ACHN (cell line): ENCODE measurements at places on chromosomes 4 and X.

GRCh38 chr4:33088713-33089112 is 2368.5 kb downstream of the PCDH7 start:
- DNase-seq, result no peak

GRCh38 chr4:41215155-41215554 is 813 bp upstream of the APBB2 start:
- DNase-seq, result no peak

DNA sequence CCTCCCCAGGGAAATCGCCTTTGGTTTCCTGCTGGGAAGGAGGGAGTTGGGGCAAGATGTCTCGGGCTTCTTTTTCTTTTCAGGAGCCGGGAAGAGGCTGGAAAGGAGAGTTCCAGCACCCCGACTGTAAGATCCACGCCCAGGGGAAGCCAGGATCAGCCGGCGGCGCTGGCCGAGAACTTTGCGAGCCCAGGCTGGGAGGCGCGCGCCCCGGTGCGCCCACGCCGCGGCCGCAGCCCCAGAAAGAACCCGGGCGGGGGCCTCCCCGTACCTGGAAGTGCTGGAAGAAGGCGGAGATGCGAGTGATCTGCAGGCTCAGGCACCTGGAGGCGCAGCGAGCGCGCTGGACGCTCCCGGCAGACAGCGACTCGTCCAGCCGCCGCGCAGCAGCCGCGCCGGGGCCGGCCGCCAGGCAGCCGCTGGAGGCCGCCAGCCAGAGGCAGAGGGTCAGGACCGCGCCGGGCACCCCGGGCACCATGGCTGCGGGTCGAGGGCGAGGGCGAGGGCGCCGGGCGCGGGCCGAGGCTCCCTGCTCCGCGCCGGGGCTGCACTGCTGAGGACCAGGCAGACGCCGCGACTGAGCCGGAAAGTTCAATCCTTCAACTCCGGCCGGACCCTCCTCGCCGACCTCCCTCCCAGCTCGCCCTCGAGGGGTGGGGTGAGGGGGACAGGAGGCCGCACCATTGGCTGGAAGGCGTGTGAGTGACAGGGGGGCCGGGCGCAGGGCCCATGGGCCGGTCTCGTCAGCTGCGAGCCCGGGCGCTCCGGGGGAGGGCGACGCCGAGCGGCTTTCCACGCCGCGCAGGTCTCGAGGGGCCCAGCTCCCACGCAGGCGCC is at the start of gene ANOS1:
TSS of gene ANOS1 (minus strand) at position 579 of the 837 bp plus-strand sequence. CDS start at position 478, 101 bp downstream.
- peak; percentile 27 for DNase-seq

GRCh38 chr4:101355767-101356702 is 8.7 kb upstream of the PPP3CA start:
- peak; percentile 85 for DNase-seq

DNA sequence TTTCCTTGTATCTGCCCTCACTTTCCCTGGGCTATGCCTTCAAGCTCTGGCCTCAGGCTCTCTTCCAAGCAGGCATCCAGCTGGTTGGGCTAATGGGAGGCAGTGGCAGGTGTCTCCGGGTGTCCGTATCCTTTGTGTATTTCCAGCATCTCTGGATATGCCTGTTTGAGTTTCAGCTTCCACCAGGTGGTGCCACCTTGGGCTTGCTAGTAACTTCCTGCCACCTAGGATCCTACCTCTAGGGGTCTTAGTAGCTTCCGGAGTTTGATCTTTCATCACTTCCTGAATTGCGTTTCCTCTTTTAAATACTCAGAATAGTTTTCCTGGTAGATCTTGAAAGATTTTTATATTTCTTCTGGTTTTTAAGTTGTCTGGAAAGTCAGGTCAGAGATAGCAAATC is 23.2 kb upstream of the ANOS1 start:
- peak; percentile 22 for DNase-seq

DNA sequence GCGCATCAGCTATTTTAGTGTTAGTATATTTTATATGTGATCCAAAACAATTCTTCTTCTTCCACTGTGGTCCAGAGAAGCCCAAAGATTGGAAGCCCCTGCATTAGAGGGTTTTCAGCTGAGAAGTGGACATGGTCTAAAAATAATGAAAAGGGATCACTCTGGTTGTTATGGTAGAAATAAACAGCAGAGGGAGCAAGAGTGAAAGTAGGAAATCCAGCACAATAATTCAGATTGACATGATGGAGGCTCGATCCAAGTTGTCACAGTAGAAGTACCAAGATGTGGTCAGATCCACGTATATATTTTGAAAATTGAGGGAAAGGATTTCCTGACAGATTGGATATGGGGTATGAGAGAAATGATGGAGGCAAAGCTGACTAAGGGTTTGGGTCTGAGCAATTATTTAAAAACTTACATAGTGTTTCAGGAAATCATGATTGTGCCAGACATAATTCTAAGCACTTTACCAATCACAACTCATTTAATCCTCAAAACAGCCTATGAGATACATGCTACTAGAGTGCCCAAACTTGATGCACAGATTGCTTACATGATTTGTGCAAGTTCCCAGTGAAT is 17.0 kb upstream of the TMEM144 start:
- peak; percentile 61 for DNase-seq

- DNase-seq, result peak; percentile 31
Observed at GRCh38 chr4:71380788-71381187, 42.0 kb downstream of the SLC4A4 start.

DNA sequence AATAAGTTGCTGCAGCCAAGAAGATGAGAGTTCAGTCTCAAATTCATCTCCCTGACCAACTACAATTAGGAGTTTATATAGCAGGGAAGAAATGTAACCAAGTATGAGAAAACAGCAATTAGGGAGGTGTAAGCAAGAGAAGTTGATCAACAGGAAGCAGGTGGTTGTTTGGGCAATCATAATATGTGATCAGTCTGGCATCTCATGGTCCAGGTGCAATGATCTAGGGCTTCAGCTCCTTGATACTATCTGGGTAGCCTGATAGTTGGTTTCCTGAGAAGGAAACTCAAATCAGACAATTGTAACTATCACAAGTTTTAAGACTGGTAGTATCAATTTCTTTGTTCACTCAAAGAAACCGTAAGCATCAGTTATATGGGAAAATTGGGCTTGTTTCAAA is 1574.3 kb upstream of the PABPC4L start:
- no peak for DNase-seq

- DNase-seq, result no peak
Observed at GRCh38 chr4:99722725-99723124, 65.1 kb upstream of the C4orf54 start.

GRCh38 chr4:173669460-173670179 is 139.6 kb upstream of the HAND2 start:
- DNase-seq, result no peak

- DNase-seq, result no peak
Observed at GRCh38 chr4:13306356-13306755, 177.8 kb downstream of the RAB28 start.

DNA sequence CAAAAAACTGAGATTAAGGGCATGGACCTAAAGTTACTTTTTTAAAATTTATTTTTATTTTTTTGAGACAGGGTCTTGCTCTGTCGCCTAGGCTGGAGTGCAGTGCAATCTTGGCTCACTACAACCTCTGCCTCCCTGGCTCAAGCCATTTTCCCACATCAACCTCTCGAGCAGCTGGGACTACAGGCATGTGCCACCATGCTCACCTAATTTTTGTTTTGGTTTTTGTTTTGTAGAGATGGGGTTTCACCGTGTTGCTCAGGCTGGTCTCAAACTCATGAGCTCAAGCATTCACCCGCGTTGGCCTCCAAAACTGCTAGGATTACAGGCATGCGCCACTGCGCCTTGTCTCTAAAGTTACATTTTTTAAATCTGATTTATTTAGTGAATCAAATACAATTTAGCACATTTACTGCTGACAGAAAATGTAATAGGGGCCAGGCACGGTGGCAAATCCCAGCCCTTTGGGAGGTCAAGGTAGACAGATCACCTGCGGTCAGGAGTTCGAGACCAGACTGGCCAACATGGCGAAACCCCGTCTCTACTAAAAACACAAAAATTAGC is 38.3 kb downstream of the GUCY1A1 start:
- DNase-seq, result no peak

GRCh38 chr4:16250661-16251365 is 24.5 kb upstream of the TAPT1 start:
- DNase-seq, result peak; percentile 64

- DNase-seq, result no peak
Observed at GRCh38 chrX:129581904-129582303, 41.8 kb downstream of the OCRL start.

DNA sequence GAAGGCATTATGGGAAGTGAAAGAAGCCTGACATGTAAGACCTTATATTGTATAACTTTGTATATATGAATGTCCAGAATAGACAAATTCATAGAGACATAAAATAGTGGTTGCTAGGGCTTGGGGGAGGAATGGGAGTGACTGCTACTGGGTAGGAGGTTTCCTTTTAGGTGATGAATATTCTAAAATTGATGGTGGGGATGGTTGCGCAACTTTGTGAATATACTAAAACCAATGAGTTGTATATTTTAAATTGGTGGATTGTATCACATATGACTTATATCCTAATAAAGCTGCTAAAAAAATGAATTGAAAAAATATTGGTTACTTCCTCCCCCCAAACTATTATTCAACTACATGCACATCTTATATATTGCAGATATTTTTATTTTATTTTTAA is 70.0 kb downstream of the UCHL1 start:
- no peak for DNase-seq

DNA sequence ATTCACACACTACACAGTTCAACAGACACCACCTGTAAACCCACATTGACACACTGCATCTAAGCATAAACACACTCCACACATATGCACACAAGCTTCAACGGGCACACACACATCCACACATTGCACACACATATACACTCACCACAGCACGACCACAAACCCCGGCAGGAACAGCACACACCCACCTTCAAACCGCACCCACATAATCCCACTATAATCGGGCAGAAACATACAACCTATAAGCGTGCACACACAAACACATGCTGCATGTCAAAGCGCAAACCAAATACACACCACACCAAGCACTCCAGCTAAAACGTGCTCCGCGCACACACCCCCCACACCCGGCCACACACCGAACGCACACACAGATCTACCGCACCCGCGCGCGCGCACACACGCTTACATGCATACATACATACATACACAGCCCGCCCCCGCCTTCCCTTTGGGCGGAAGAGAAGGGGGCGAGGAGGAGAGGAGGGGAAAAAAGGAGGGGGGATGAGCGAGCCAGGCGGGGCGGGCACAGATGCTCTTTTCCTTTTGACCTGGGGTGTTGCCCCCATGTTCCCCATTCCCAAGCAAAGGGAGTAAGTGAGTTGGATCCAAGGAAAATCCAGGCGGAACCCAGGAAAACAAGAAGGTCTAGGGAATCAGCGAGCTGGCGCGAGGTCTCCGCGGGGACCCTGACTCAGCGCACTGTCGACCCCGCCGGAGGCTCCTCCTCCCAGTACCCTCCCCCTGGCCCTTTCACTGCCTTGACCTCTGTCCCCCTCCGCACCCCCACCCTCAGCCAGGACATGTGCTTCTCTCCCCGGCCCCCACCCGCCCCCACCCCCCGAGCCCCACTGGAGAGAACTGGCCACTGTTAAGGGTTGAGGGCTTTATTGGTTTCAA is 9.9 kb downstream of the ARHGAP36 start:
- no peak for DNase-seq

DNA sequence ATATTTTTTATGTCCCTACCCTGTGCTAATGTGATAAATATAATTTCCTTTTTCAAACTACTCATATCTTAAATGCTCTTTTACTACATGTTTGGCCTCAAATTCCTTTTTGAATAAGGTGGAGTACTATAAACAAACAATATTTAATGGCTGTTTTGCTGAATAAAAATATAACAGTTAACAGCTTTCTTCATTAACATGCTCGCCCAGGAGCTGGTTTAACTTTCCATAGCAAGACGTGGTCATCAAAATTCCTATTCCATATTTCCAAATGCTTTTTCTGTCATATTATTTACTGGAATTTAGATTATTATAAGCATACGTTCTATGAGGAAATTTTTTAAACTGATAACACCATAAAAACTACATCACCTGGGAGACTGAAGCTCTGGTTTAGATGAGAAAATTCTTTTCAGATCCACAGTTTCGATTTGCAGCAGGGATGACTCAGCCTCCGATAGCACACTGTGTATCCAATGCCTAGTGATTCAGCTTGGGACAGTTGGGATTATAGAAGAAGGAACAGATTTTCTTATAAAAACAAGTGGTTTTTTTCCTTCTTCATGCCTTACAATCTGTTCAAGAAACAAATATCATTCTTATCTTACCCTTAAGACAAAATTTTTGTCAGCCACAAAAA is 129.1 kb downstream of the FBXO8 start:
- DNase-seq, result peak; percentile 69

GRCh38 chr4:151169223-151169622 is 69.8 kb downstream of the RPS3A start:
- DNase-seq, result no peak

- DNase-seq, result no peak
Observed at GRCh38 chr4:155903453-155903852, at the start of gene TDO2. TSS of gene TDO2 (plus strand) at chr4:155903696. CDS start at chr4:155903759, 63 bp downstream.

DNA sequence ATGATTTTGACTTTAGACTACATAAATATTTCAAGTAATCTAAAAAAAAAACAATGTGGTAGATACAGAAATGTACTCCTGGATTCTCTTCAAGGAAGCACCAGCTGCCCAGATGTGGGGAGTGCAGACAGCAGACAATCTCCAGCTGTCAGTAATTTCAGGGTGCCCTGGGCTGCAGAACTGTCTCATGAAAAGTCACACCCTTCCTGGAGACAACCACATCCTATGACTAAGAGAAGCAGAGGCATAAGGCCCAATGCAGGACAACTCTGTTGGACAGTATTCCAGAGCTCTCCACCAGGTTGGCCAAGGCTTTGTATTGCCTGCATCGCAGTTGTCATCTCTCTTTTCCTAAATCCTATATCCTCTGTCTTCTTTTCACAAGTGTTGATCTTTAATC is 34.4 kb upstream of the BLTP1 start:
- DNase-seq, result no peak

GRCh38 chr4:13483136-13483767 is 888 bp downstream of the RAB28 start:
- DNase-seq, result peak; percentile 15

GRCh38 chr4:147118528-147118927 is 172.9 kb upstream of the TTC29 start:
- DNase-seq, result no peak
